ENCODE measurements at places on chromosomes 2 and 18. TPM values are rescaled to one million over a fixed set of nuclear protein-coding genes. Genes with fewer than 3 reads are reported as not detected.

MROH2A gene
- not detected for total RNA-seq

ACADL gene
- total RNA-seq: not detected

HOXD9 gene
- total RNA-seq: 16.8 TPM

TCF7L1 gene
- total RNA-seq: 6.2 TPM

CABLES1 gene
- 30.3 TPM for total RNA-seq

All from dermis microvascular lymphatic vessel endothelial cell (primary cell).